Eye (tissue), 1 donor: ENCODE measurements at places on chromosomes 12 and 14.

GRCh38 chr12:64083285-64084210 is 138.5 kb downstream of the KICS2 start:
- DNase-seq: peak; percentile 81

GRCh38 chr12:49015196-49015595 is 3.4 kb downstream of the PRKAG1 start:
- no peak for DNase-seq

DNA sequence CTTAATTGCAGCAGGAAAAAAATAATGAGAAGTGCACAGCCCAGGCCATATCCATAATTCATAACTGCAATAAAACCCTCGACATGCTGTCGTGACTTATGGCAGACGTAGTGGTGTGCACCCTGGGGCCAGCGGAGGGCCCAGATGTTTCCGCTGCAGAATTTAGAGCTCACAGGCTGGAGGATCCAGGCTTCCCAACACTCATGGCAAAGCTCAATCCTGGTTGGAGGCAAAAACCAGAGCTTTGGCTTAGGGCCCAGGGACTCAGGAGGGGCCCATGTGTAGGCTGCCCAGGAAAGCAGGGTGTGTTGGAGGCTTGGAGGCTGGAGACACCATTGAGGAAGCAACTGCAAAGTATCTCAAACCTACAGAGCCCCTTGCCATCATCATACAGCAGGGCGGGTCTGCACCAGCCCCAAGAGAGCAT is 68.7 kb downstream of the SERPINA3 start:
- DNase-seq: no peak

DNA sequence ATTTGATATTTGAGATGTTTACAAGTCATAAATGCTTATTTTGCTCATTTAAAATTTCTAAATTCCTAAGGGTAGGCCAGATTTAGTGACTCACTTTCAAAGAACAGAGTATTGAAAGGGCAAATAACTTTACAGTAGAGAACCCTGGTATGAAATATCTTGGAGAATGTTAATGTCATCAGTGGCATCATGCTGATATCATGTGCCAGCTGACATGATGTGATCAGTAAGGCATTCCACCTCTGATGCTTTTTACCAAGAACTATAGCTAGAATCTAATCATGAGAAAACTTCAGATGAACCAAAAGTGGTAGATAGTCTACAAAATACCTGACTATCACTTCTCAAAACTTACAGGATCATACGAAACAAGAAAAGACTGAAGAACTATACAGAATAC is 2.9 kb upstream of the FLRT2 start:
- DNase-seq: no peak

DNA sequence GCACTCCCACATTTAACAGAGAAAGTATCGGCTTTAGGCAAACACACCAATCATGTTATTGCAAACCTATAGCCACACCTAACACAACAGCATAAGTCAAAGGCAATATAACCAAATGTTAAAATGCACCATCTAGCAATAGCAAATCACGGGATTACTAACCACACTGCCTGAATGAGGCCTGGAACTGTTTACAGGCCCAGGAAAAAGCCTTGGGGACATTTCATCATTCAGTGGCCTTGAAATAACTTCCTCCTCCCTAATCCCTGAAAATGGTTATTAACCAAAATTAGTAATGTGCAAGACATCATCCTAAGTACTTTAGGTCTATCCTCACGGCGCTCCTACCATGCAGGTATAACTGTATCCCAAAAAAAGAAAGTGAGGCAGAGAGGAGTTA is 2.3 kb downstream of the GALC start:
- no peak for DNase-seq

DNA sequence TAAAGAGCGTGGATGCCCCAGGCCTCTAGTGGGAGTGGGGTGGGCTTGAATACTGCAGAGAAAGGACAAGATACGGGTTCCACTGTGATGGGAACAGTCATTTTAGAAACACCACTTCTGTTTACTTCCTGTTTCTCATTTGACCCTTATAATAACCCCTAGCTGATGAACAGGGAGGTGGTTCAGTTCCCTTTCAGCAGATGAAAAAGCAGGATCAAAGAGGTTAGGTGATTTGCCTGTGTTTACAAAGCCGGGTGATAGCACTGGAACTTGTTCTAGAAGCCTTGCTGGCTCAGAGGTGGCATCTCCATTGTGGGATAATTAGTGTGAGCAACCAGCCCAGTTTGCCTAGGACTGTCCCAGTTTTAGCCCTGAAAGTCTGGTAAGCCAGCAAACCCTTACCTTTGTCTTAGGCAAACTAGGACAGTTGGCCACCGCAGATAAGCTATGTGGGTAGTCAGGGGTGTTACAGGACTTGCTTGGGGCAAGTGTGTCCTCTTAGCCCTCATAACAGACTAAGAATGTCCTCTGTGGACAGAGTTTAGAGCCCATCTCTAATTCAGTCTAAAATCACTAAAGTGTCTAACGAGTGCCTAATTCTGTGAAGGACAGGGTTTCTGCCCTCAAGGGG is 7.5 kb upstream of the LRP1-AS start:
- no peak for DNase-seq
